Daoy (cell line): ENCODE measurements at places on chromosomes 6 and 20. TPM values are rescaled to one million over a fixed set of nuclear protein-coding genes. Genes with fewer than 3 reads are reported as not detected.
A peak's percentile ranks its signal among the peaks of the same experiment; 100 is the strongest.

- DNase-seq = no peak
Measured at GRCh38 chr6:15338476-15338875, 92.6 kb downstream of the JARID2 start.

- no peak for DNase-seq
Measured at GRCh38 chr6:166413491-166413951, 30.8 kb upstream of the MPC1 start.

- DNase-seq = peak; percentile 80
Measured at GRCh38 chr20:675453-676314, at the start of gene SCRT2. TSS of gene SCRT2 (minus strand) at chr20:675802. CDS start at chr20:675601, 201 bp downstream.

The HMGN4 gene
- total RNA-seq = 121 and 140 TPM in 2 replicates
